ENCODE measurements at places on chromosomes 7 and 10.

DNA sequence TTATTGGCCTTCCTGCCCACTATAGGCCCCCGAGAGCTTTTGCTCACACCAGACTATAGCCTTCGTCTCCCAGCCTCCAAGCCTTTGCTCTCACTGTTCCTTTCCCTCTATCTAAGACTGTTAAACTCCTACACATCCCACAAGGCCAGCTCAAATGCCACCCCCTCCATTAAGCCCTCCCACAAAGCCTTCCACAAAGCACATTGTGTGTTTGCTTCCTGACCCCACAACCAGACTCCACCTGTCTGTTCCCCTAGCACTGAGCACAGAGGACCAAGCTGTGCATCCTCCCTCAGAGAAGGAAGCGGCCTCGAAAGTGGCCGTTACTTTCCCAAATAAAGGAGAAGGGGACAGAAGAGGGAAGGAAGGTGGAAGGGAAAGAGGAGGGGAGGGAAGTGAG lies 1.3 kb downstream of the LOXL4 start:
- DNase-seq: no peak

- DNase-seq: no peak
These were observed 16.0 kb downstream of the UPP1 start for GRCh38 chr7:48105045-48105444.

DNA sequence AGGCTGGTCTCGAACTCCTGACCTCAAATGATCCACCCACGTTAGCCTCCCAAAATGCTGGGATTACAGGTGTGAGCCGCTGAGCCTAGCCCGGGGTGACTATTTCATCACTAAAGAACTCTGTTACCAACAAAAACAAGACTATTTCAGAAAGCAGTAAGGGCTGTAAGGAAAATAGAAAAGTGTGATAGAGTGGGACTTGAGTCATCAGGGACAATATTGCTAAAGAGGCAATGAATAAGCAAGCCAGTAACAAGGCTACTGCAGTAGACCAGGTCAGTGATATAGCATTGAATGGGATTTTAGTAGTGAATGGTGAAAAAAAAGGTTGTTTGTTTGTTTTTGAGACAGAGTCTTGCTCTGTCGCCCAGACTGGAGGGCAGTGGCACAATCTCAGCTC lies 51.7 kb downstream of the SVOPL start:
- no peak for DNase-seq

- no peak for DNase-seq
These were observed 37.3 kb upstream of the AKR1C2 start for GRCh38 chr10:5040781-5041470.

Measured in fibroblast of the conjunctiva (primary cell).